ENCODE measurements at places on chromosomes 3 and 15.
A peak's percentile ranks its signal among the peaks of the same experiment; 100 is the strongest.

GRCh38 chr15:52093539-52094510, 18.8 kb downstream of the BCL2L10 start:
- DNase-seq, result no peak

DNA sequence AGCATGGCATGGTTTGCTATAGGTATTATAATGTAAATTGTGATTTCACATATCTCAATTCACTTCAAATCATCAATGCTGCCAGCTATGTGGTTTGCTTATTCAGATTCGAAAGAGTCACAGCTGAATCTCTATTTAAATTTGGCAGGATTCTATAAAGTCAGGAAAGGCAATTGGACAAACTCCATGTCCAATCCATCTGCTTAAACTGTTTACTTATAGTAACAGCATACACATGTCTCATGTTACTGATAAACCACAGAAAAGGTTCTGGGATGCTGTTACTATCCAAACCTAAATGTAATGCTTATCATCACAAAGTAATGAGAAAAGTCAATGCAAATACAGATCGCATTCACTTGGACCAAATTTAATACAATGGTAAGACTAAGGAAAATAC, 229.7 kb downstream of the ISL2 start:
- DNase-seq, result no peak

DNA sequence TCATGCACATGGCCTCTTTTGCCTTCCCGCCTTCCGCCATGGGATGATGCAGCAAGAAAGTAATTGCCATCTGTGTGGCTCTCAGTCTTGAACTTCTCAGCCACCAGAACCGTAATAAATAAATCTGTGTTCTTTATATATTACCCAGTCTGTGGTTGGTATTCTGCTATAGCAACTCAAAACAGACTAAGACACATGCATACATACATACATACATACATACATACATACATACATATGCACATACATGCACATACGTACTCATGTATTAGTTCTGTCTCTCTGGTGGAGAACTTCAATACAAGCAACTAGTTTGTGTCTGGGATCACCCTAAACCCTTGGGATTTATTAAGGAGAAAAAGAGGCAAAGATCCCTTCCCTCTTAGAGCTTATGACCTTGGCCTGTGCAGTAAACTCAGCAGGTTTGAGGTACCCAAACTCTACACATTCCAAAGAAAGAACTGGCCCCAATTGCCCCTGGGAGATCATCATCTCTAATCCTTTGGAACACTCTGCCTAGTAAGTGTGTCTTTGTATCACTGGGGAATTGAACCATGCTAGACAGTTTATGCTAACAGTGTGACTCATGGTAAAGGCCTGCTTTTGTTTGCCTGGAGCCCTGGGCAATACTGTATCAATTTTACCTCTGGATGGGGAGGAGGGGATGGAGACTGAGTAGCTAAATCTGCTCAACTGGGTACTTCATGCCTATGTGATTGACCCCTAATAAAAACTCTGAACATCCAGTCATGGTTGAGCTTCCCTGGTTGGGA, 115.6 kb upstream of the LMCD1 start:
- no peak for DNase-seq

DNA sequence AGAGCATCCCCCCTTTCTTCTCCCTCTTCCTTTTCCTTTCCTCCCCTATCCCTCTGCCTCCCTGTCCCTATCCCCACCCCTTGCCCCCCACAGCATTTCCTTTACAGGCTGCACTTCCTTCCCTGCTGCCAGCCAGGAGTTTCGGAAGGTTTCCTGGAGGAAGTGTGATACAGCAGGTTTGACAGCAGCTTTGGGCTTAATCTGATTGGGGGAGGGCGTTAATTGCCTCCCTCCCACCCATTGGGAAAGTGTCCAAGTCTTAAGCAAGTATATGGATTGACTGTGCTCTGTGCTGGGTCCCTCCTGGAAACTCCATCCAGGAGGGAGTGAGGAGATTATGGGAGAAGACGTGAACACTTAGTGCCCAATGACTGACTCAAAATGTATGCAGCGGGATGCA, 1.8 kb downstream of the SCAMP5 start:
- DNase-seq, result no peak

DNA sequence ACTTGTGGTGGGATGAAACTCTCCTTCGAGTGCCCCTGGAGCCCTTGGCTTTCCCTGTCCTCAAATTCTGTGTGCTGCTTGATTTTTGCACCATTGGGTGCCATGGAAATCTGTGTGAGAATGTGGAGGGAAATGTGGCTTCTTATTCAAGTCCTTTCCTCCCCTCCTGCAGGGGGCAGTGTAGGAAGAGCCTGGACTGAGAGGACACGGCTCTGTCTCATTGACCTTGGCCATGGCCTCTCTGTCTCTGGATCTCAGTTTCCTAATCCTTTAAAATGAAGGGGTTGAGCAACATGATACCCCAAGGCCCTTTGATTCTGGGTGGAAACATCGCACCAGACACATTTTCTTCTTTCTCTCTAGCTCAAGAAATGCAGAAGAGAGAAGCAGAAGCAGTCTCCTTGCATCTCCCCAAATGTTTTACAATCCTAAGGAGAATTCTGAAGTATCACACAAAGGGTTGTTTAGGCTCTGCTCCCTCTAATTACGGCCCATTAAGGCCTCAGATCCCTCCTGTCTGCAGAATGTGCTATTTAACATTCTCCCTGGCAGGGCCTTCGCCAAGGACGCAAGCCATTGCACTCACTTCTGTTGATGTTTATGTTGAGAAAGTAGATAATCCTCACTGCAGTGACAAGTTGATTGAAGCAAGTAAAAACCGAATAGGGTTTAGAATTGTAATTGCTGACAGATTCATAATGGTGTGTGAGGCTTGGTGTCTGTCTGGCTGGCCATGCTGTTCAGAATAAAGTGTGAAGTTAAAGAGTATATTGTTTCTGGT, 169.1 kb downstream of the TPRG1 start:
- DNase-seq, result no peak

DNA sequence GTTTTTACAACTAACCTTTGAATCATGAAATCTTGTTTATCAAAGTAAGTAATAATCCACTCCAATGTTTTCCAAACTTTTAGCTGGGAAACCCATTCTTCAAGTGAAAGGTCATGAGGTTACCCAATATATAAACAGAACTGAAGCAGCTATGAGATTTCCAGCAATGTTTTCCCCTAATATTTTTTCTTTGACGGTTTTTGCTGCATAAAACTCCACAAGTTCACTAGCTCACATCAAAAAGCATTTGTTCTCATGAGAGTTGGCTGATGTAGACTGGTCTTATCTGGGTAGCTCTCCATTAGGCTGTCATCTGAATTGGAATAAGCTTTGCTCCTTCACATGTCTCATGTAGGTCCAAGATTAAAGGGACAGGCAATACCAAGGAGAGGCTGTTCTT, 241.2 kb upstream of the LRRC3B start:
- DNase-seq, result no peak

DNA sequence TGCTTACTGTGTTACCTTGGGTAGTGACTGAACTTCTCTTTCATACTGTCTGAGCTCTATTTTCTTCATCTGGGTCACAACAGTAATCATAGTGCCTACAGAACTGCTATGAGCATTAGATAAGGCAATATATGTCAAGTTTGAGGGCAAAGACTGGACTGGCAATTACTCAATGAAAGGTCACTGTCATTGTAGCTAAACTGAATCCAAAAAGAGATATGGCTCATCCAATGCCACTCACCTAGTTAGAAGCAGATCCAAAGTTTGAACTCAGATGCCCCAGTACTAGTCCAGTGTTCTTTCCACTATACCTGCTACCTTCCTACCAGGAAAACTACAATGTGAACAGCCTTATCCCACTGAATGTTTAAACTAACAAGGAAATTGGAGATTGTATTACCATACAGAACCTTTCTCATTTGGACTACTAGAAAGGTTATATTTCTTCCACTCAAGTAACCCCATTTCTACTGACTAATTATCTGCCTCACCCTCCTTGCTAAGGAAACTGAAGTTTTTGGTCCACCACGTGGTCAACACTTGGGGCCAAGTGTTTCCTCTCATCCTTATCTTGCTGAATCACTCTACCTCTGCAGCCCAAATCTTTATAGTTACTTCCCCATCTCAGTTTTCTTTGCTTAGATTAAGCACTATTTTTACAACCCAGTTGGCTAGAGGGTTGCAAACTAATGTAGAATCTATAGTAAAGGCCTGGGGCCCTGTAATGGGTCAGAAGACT, 202.3 kb upstream of the LPP start:
- DNase-seq, result no peak

DNA sequence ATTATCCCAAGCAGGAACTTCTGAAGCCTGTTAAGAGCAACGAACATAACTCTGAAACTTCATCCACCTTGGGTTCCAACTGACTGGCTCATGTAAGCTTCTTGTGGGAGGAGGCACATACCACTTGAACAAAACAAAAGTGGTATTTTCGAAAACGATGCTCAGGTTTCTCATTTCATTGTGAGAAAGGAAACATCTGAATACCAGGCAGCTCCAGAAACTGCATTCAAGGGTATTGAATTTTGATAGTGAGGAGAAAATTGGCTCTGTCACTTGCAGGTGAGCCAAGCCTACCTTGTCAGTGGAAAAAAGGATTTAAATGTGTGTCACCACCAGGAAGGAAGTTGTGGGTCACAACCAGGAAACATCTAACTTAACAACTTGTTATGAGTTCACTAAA, 218.1 kb upstream of the SATB1 start:
- DNase-seq, result peak; percentile 63

GRCh38 chr15:39388118-39388517, 192.8 kb upstream of the THBS1 start:
- no peak for DNase-seq

DNA sequence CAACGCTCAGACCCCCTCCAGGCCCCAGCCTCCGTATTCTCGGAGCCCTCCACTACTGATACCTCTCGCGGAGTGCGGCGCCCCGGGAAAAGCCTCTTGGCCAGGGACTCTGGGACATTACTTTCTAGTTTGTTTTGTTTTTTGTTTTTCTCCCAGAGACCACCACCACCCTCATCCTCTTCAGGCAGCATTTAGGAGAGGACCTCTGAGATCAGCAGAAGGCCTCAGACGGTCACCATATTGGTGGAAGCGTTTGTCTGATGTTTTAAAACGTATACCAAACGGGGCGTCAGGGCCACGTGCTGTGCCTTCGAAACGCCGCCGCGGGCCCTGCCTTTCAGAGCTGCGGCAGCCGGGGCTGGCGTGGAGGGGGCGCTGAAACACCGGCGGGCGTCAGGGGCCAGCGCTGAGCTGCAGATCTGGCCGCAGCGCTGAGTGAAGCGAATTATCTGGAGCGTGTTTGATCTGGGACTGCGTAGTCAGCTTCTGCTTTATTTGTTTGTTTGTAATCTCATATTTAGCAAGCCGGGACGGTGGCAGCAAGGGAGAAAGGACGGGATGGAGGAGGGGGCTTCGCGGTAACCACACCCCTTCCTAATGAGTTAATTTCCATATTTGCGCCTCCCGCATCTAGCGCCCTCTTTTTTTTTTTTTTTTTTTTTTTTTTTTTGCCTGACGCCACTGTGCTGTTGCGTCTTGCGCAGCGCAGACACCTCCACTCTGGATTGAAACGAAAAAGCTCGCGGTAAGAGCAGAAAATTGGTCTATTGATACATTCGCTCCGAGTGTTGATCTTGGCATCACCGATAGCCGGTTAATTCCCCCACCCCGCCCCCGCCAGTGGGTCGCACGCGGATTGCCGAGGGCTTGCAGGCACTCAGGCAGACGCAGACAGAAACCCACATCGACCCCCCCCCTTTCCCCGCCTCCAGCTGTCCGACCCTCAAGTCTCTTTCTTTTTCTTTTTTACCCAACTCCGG, 14.9 kb downstream of the SOX2 start:
- no peak for DNase-seq

- DNase-seq, result peak; percentile 77
These were observed 125.0 kb downstream of the CHSY1 start for GRCh38 chr15:101126618-101127505.

DNA sequence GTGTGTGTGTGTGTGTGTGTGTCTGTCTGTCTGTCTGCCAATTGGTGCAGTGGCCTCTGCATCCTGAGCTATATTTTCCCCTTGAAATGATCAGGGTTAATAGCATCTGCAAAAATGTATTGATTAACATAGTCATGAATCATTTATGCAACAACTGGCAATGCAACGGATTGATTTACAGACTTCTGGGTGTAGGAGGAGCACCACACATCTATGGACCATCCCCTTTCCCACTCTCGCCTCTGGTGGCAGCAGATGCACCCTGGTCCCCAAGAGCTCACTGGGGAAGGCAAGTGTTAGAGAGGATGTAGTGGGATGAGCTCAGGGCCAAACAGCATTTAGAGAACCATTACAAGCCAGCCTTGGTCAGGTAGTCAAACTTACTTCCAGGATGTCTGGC, 272.7 kb upstream of the C2CD4B start:
- no peak for DNase-seq

- no peak for DNase-seq
These were observed 35.5 kb downstream of the LEO1 start for GRCh38 chr15:51936105-51936478.

- no peak for DNase-seq
These were observed 110.0 kb upstream of the PLSCR5 start for GRCh38 chr3:146715170-146715569.

DNA sequence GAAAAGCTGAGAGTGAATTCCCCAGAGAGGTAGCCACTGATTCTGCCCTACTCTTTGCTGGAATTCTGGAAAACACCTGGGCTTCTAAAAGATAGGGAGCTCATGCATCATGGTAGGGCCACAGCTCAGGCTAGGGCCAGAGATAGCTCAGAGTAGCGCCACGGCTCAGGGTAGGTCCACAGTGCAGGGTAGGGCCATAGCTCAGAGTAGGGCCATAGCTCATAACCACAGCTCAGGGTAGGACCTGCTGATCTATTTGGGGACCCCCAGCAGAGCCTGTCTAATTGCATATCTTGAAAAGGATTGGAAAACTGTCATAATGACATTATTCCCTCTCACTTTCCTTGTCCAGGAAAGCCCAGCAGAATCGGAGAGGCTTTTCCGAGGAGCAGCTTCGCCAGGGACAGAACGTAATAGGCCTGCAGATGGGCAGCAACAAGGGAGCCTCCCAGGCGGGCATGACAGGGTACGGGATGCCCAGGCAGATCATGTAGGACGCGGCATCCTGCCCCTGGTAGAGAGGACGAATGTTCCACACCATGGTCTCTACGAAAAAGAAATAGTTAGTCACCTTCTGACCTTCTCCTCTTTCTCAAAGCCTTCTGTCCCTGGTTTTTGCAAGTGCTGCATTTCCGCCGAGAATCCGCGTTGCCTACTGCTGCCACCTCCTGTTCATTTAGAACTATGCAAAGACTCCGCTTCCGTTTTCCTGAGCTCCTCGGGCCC, 14.5 kb downstream of the TAGLN3 start:
- DNase-seq, result peak; percentile 87

- DNase-seq, result no peak
These were observed 81.8 kb downstream of the LRIG1 start for GRCh38 chr3:66419036-66419435.

DNA sequence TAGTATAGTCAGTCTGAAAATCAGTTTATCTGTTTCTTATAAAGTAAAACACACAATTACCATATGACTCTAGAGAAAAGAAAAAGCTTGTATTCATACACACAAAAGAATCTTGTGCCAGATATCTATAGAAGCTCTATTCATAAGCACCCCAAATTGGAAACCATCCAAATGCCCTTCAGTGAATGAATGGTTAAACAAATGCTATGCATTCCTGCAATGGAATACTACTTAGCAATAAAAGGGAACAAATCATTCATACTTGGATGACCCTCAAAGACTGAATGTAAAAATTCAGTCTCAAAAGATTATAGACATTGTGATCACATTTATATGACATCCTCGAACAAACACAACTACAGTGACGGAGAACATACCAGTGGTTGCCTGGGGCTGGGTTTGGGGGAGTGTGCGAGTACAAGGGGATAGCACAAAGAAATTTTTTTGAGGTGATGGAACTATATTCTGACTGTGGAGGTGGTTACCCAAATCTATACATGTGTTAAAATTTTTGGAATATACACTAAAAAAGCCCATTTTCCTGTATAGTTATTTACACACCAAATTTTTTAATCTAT, 680.6 kb downstream of the NTRK3 start:
- DNase-seq, result no peak

All from activated CD4-positive, alpha-beta T cell treated with anti-CD3 and anti-CD28 coated beads, Interleukin-2, amount 10 ng/mL, durations not matched to agents 24 days and 14 days (primary cell).